ENCODE measurements at places on chromosomes 3 and 15. TPM values are rescaled to one million over a fixed set of nuclear protein-coding genes. Genes with fewer than 3 reads are reported as not detected.
A peak's percentile ranks its signal among the peaks of the same experiment; 100 is the strongest.

Gene FMN1
- total RNA-seq, result 2.2 TPM

DNA sequence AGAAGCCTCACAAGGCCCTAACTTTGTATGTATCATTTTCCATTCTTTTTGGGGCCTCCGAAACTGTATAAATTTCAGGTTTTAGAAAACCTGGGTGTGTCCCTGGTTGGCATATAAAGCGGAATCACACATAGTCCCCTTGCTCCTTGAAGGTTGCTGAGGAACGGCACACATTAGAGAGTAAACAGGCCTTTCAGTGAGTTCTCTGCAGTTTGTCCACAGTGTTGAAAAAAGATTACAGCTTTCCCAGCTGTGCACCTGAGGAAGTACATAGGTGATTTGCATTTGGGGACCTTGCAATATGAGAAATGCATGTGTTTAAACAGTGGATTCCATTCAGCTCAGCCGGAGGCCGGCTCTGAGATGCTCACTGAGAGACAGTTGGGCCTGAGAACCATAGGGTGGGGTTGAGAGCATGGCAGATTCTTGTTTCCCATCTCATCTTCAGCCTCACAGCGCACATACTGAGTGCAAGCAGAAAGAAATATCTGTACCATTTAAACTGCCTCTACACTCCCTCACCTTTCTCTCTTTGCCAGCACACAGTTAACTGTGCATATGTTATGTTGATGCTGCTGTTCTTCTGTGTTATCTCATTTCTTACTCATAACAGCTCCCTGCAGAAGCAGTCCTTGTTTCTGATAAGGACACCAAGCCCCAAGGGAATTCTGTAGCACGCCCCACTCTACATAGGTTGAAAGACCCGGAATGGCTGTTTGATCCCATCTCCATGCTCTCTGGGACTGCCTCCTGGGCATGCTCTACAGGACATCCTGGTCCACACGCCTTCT lies 60.4 kb downstream of the BOC start:
- no peak for DNase-seq

GRCh38 chr3:41234823-41235721 lies 35.8 kb downstream of the CTNNB1 start:
- peak; percentile 35 for DNase-seq

DNA sequence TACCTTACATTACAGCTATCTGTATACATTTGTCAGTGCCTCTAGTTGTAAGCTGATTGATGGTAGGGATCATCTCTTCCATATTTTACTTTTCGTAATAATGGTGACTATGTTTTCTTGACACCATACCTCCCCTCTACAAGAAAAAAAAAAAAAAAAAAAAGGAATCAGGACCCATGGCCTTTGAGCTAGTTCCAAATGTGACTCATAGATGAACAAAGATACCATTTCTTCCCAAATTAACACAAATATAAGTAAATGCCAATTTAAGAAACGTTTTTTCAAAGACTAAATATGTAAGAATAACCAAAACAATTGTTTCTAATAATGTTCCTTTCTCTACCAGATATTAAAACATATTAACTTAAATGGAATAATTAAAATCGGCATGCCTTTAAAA lies 23.1 kb downstream of the UBE3A start:
- no peak for DNase-seq

DNA sequence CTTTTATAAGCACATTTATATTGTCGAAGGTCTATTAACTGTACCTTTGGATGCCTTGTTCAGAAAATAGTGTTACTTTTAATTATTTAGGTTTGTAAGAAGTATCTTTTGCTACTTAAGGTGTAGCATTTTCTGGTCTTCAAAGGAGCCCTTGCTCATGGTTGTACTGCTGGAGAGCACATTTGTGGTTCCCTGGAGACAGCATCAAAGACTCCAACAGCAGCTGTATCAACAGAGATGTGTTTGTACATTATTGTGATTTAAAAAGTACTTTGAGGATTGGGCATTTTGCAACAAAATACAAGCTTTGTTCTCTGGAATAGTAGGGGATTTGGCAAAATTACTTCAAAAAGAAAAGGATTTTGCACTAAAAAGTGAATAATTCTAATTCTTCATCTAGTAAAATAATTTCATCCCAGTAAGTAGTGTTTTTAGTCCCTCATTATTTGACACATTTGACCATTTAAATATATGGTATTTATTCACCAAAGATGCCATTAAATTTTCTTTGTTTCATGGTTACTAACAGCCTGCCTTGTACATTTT lies 16.5 kb downstream of the TBC1D23 start:
- no peak for DNase-seq

- DNase-seq, result no peak
Observed at GRCh38 chr15:48924528-48925393, 39.0 kb downstream of the SHC4 start.

Gene ANKRD28
- 29.3 TPM for total RNA-seq

Gene ACTC1
- 3.8 TPM for total RNA-seq

Gene POPDC2
- total RNA-seq, result 1.5 TPM

- DNase-seq, result no peak
Observed at GRCh38 chr3:121477589-121477988, 68.2 kb downstream of the POLQ start.

DNA sequence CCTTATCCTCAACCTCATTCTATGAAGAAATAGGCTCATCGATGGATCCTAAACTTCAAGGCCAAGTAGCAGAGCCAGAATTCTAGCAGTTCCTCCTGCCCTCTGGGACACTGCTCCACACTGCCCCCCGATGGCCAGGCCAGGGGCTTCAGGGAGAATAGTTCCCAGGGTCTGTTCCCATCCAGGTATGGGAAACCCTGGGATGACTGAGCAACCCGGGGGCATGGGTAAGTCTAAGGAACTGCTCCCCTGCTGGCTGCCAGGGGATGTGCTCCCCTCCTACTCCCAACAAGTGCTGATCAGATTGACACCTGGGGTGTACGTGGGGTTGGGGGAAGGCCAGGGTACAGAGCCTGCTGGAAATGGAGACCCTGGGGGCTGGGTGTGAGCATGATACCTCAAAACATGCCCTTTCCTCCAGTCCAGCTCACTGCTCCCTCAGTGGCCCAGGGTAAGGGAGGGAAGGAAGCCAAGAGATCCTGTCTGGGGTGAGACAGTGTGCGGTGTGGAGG lies 7.6 kb downstream of the ULK3 start:
- DNase-seq, result peak; percentile 75

- DNase-seq, result no peak
Observed at GRCh38 chr15:25022233-25022632, 67.4 kb downstream of the SNRPN start.

Gene IL17RE
- 0.56 TPM for total RNA-seq

Gene TRPM1
- not detected for total RNA-seq

GRCh38 chr3:64300790-64301423 lies 75.6 kb upstream of the PRICKLE2 start:
- no peak for DNase-seq

Gene TUSC7
- total RNA-seq, result not detected

- DNase-seq, result peak; percentile 96
Observed at GRCh38 chr3:50567386-50568167, at the start of gene C3orf18. C3orf18 (minus strand) TSS chr3:50567747; CDS start chr3:50565699, 2,048 bp downstream.

Gene DCP1A
- total RNA-seq, result 21.6 TPM

Gene CD200
- total RNA-seq, result 41.5 TPM

- no peak for DNase-seq
Observed at GRCh38 chr15:88661761-88662556, 23.1 kb downstream of the ISG20 start.

DNA sequence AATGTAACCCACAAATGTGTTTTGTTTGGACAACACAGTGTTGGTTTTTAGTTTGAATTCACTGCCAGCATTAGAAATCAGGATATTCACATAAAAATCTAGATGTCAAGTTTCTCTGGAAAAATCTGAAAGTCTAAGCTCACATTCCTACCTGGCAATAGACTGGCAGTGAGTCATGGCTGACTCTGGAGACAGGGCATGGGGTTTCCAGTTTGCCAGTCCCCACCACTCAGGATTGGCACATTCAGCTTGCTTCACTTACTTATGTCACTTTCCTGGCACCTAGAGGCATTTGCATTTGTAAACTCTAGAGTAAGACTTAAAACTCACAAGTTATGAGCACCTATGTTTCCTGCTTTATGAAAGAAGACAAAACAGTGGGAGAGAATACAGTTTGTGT lies 19.1 kb upstream of the SEC61A1 start:
- DNase-seq, result no peak

Gene MUSTN1
- total RNA-seq, result 2.0 TPM
